Activated gamma-delta T cell (primary cell): ENCODE measurements at places on chromosomes 4 and X.

DNA sequence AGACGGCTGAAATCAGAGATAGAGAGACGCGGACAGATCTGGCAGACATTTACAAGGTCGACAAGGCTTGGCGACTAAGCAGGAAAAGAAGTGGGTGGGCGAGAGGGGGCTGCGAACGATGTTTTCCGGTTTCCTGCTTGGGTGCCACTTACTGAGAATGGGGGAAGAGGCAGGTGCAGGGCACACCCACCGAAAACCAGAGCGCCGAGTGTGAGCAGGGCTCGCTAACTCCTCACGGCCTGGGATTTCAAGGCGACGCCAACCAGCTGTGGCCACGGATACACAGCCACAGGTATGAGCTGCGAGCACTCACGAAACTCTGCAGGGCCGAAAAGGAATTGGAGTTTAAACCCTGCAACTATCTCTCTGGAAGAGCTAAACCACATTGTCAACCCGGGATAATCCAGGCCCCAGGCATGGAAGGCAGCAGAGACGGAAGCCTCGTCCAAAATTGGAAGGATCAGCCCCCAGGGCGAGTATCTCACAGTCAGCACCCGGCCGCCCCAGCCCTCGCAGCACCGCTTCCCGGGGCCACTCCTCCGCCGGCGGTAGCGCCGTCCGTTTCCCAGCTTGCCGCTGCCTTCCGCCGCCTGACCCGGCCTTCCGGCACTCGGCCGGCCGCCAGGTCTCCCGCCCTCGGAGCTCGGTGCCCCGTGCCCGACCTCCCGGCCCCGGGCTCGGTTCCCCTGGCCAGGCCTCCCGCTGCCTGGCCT lies 778 bp downstream of the CASP3 start:
- DNase-seq, result peak; percentile 41

DNA sequence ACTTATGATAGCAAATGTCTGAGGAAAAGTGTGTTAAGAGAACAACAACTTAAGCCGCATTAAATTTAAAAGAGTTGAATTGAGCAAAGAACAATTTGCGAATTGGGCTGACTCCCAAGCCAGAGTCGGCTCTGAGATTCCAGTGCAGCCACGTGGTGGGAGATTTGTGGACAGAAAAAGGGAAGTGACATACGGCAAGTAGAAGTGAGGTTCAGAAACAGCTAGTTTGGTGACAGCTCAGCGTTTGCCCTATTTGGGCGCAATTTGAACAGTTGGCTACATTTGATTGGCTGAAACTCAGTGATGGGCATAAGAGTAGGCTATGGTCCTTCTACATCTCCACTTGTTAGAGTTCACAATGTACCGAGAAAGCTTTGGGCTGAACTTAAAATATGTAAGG lies 124.0 kb downstream of the PRKX start:
- DNase-seq, result no peak

- no peak for DNase-seq
Observed at GRCh38 chr4:76733068-76733771, 164.7 kb downstream of the SOWAHB start.

GRCh38 chr4:16449406-16449805 lies 223.1 kb upstream of the TAPT1 start:
- DNase-seq, result no peak

- DNase-seq, result no peak
Observed at GRCh38 chr4:10783351-10783750, 98.8 kb upstream of the CLNK start.

DNA sequence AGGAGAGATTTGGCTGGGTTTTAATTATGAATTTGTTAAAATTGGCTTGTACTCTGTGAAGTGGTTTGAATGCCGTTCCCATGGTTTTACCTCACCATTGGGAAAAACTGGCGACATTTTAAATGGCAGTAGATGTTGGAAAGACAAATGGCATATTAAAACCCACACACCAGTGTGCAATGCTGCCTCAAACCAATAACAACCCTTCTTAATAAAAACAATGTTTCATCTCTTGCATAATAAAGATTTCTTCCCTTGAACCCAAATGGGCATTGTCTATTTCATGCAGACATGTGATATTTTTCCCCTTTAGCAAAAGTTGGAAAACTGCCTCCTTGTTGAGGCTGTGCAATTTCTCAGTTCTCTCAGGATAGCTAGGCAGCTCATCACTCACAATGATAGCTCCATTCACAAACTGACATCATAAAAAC lies 33.7 kb downstream of the GABRB1 start:
- no peak for DNase-seq

- no peak for DNase-seq
Observed at GRCh38 chrX:138931212-138931611, 219.7 kb upstream of the FGF13 start.

DNA sequence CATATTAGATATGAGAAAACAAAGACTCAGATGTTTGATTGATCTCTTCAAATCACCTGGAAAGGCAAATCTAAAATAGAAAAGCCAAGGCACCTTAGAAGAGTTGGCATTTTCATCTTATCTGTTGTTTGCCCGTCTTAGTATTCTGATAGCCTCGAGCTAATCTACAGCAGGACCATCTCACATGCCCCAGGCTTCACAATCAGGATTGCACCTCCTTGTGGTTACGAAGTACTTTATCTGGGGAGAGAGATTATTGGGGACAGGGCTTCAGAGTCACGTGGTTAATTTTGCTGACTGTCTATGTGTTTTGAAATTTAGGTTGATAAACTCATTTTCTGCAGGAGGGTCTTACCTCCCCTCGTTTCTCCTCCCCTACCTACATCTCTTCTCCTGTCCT lies 313.1 kb upstream of the ANXA10 start:
- no peak for DNase-seq
